Esophagus squamous epithelium (tissue), 5 donors: ENCODE measurements at places on chromosomes 1 and 21. TPM values are rescaled to one million over a fixed set of nuclear protein-coding genes. Genes with fewer than 3 reads are reported as not detected.

Gene CCDC27
- total RNA-seq, result not detected

Gene FCMR
- 1.00 TPM for total RNA-seq

Gene SLC22A15
- 7.2 TPM for total RNA-seq

Gene TSTD1
- 69.3 TPM for total RNA-seq

Gene ERICH3
- not detected for total RNA-seq

Gene IL20
- total RNA-seq, result not detected

Gene MATN1
- not detected for total RNA-seq

Gene S100A3
- 1.2 TPM for total RNA-seq

Gene CD5L
- total RNA-seq, result 0.19 TPM

Gene CIART
- 6.7 TPM for total RNA-seq

Gene FCRL4
- total RNA-seq, result not detected

Gene LCA5L
- total RNA-seq, result 1.7 TPM

Gene SLAMF8
- total RNA-seq, result 0.79 TPM

Gene SLC5A9
- not detected for total RNA-seq

Gene WDR64
- not detected for total RNA-seq

Gene RAB7B
- 19.3 TPM for total RNA-seq

Gene SLC16A4
- total RNA-seq, result 4.5 TPM
